Activated T-cell treated with anti-CD3 and anti-CD28 coated beads, Interleukin-2, amount 50 U/mL, for 72 hours (primary cell): ENCODE measurements at places on chromosomes 7 and 10. TPM values are rescaled to one million over a fixed set of nuclear protein-coding genes. Genes with fewer than 3 reads are reported as not detected.
A peak's percentile ranks its signal among the peaks of the same experiment; 100 is the strongest.

DNA sequence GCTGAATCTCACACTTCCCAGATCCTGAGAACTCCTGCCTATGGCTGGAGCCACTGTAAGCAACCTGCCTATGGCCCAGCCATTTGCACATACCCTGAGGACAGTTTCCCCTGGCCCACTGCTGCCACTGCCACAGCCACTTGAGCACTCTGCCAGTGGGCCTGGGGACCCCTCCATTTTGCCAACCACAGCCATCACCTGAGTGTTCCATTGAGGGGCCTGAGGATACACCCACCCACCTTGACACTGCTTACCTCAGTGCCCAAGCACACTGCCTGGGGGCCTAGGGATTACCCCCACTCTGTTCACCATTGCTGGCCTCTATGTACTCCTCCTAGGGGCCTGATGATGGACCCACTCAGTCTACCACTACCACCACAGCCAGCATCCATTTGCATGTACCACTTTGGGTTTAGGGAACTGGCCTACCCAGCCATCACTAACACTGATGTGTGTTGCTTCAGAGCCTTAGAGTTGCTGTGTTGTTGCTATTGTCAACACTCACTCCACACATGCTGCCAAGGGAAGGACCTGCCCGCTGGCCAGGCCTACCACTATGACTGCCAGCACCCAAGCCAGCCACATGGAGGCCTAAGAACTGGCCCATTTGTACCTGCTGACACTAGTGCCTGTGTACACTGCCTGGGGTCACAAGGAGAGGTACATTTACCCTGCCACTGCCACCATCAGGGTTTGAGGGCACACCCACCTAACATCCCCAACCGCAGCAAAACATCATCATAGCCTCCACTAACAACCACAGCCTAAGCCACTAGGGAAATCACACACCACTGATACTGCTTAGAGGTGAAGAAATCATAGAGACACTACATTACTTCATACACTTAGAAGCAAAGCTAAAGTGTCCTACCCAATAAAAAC, 45.9 kb upstream of the ANTXRL start:
- DNase-seq: peak; percentile 40
- peak overlapping the region; percentile 4 for H3K4me3 ChIP-seq
- H3K27me3 ChIP-seq: no peaks in the 10 kb centered on the region
- H3K4me1 ChIP-seq: peaks cover 16% of the 10 kb centered on the region

Gene KCP
- total RNA-seq: not detected

- no peak overlapping the region for H3K27ac ChIP-seq
- no peaks in the 10 kb centered on the region for H3K4me1 ChIP-seq
- H3K36me3 ChIP-seq: no peaks in the 10 kb centered on the region
- no peak for DNase-seq
- peak overlapping the region; percentile 69 for H3K4me3 ChIP-seq
- H3K27me3 ChIP-seq: peaks cover 38% of the 10 kb centered on the region
These were observed 361 bp upstream of the PLXDC2 start for GRCh38 chr10:19815731-19816410.

Gene AVPI1
- 5.3 TPM for total RNA-seq

Gene GBX1
- not detected for total RNA-seq

GRCh38 chr7:19464241-19464640, 244.6 kb downstream of the POLR1F start:
- H3K27ac ChIP-seq: no peak overlapping the region
- H3K4me3 ChIP-seq: no peak overlapping the region
- H3K36me3 ChIP-seq: no peaks in the 10 kb centered on the region
- no peaks in the 10 kb centered on the region for H3K27me3 ChIP-seq
- DNase-seq: no peak
- H3K4me1 ChIP-seq: no peaks in the 10 kb centered on the region

Gene PARP12
- 49.9 TPM for total RNA-seq

Gene CPA5
- total RNA-seq: 5.9 TPM

DNA sequence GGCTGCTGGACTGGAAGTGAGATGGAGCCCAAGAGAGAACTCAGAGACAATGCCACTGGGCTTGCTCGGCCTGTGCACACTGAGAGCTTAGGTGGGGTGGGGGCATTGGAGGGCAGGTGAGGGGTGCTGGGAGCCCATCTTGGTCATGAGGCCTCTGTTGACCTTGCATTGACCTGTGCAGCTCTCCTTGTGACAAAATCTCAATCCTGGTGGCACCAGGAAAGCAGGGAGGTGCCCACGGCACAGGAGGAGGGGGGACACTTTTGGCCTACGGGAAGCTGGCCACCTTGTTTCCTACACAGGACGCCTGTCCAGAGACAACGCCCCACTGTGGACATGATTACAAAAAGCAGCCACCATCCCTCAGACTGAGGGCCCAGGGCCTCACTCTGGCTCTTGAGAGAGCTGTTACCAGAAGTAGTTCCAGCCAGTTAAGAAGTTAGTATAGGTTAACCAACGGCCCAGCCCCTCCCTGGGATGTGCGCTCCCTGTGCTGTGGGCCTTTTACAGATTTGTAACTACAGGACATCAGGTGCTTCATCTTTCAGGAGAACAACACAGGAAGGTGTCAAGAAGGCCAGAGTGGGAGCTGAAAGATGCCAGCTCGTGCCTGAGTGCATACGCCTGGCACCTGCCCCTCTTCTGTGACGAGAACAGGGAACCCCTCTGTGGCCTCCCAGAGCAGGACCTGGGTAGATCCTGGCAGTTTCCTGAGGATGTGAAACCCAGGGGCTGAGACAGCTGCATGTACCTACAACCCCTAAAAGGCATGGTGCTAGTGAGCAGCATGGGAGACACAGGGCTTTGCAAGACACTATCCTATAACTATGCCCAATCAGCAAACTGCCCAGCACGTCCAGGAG, 10.3 kb downstream of the PKD1L1 start:
- DNase-seq: no peak
- no peak overlapping the region for H3K4me3 ChIP-seq
- H3K4me1 ChIP-seq: peaks cover 9% of the 10 kb centered on the region
- H3K27ac ChIP-seq: peak overlapping the region; percentile 2
- no peaks in the 10 kb centered on the region for H3K27me3 ChIP-seq
- no peaks in the 10 kb centered on the region for H3K36me3 ChIP-seq

Gene CHAT
- total RNA-seq: not detected

DNA sequence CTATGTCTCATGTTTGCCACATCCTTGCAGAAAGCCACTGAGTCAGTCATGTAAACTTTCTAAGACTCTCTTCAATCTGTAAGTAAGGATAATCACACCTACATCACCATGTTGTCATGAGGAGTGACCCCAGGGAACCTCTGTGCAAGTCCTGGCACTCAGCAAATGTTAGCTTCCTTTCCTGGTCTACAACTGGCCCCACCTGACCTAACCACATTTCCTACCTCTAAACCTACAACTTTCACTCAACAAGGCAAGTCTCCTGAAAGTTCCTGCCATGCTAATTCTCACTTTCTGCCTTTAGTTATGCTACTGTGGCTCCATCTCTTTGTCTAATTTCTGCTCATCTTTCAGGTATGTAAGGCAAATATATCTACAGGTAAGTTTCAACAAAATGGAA, 72.3 kb upstream of the SEM1 start:
- no peaks in the 10 kb centered on the region for H3K36me3 ChIP-seq
- H3K4me3 ChIP-seq: no peak overlapping the region
- no peaks in the 10 kb centered on the region for H3K4me1 ChIP-seq
- DNase-seq: no peak

DNA sequence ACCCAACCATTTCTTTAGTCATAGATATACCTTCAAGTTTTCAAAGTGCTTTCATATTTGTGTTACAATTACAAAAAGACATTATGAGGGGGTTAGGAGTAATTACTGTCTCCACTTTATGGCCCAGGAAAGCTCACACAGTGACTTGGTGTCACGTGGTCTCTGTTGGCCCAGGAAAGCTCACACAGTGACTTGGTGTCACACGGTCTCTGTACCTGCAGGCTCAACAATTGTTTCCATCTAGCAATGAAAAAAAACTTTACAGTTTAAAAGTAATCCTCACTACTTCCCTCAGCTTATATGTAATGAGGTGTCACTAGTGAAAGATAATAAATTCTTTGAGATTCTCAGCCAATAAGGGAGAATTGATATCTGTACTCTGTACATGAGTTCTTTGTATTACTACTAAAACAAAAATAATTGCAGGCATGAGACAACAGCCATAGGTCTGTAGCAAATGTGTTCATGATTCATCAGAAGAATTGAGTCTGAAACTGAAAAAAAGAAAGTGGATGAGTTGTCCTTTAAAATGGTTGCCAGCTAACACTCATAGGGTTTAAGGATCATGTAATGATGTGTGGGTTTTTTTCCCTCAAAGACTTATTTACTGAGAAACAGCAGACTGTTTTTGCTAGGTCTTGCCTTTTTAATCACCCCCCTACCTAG, 10.9 kb downstream of the OGDH start:
- H3K4me1 ChIP-seq: peaks cover 90% of the 10 kb centered on the region
- H3K4me3 ChIP-seq: peak overlapping the region; percentile 78

- peaks cover 59% of the 10 kb centered on the region for H3K4me1 ChIP-seq
- no peaks in the 10 kb centered on the region for H3K27me3 ChIP-seq
- no peak for DNase-seq
These were observed 18.1 kb downstream of the GARS1 start for GRCh38 chr7:30612658-30613265.

GRCh38 chr10:117865945-117866344, 180.8 kb downstream of the RAB11FIP2 start:
- H3K27me3 ChIP-seq: peaks cover 7% of the 10 kb centered on the region
- H3K36me3 ChIP-seq: no peaks in the 10 kb centered on the region
- no peaks in the 10 kb centered on the region for H3K4me1 ChIP-seq

DNA sequence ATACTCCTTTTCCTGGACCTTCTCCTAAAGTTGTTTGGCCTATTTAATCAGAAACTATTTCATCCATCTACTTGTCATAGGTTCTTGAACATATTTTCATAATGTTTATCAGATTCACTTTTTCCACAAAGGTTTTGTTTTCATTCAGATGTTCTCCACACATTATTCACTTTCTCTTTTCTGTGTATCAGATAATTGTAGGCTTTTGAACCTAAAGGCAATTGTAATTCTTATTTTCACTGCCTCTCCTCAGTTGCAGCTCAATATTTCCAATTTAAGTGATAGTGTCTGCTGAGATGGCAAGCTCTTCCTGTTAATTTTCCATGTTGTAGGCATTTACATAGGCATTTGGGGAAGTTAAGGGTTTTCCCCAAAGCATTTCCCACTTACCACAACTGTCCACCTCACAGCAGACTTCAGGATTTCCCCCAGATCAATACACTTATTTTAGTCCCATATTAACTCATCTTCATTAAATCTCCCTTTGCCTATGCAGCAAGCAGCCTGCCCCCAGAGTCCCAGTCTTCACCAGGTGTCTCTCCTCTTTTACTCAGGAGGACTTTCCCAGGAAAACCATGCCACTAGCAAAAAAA, 12.3 kb upstream of the IKZF1 start:
- no peaks in the 10 kb centered on the region for H3K27me3 ChIP-seq
- H3K27ac ChIP-seq: peak overlapping the region; percentile 31
- DNase-seq: no peak
- H3K4me1 ChIP-seq: peaks cover 49% of the 10 kb centered on the region
- no peaks in the 10 kb centered on the region for H3K36me3 ChIP-seq
- H3K4me3 ChIP-seq: peak overlapping the region; percentile 77

DNA sequence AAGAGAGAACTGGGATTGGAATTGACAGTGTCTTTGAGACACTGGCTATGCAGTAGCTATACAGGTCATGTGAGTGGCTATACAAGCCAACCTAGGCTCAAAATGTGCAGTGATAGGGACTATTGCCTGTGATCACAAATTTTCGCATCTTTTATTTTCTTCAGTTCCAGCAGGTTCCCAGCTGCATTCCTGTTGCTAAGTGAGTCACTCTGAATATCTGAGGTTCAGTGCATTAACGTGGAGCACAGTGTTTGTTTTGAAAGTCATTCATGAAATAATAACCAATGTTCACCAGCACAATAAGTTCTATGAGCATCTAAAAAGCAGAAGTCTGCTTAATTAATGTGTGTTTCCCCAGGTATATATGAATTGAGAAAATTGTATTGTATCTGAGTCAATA, 1236.0 kb upstream of the CELF2 start:
- peaks cover 14% of the 10 kb centered on the region for H3K27me3 ChIP-seq
- no peak overlapping the region for H3K27ac ChIP-seq
- H3K4me3 ChIP-seq: no peak overlapping the region
- DNase-seq: no peak
- no peaks in the 10 kb centered on the region for H3K36me3 ChIP-seq

DNA sequence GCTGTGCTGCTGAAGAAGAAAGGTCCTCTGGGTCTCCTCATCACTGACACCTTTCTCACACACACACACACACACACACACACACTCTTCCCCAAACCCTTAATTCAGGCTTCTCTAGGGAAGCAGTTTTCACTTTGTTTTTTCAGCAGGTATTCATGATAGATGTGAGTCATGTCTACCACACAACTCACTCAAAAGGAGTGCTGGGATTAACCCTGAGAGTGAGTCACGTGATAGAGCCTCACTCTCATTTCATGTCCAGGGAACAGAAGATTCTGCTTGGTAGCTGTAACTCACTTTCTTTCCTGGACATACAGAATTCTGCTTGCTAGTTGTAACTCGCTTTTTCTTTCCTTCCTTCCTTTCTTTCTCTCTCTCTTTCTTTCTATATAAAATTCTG, 45.4 kb downstream of the VIM start:
- H3K4me1 ChIP-seq: peaks cover 13% of the 10 kb centered on the region
- H3K27ac ChIP-seq: no peak overlapping the region
- no peak for DNase-seq
- no peaks in the 10 kb centered on the region for H3K27me3 ChIP-seq
- no peak overlapping the region for H3K4me3 ChIP-seq
